ENCODE measurements at places on chromosomes 6 and 20. TPM values are rescaled to one million over a fixed set of nuclear protein-coding genes. Genes with fewer than 3 reads are reported as not detected.

DNA sequence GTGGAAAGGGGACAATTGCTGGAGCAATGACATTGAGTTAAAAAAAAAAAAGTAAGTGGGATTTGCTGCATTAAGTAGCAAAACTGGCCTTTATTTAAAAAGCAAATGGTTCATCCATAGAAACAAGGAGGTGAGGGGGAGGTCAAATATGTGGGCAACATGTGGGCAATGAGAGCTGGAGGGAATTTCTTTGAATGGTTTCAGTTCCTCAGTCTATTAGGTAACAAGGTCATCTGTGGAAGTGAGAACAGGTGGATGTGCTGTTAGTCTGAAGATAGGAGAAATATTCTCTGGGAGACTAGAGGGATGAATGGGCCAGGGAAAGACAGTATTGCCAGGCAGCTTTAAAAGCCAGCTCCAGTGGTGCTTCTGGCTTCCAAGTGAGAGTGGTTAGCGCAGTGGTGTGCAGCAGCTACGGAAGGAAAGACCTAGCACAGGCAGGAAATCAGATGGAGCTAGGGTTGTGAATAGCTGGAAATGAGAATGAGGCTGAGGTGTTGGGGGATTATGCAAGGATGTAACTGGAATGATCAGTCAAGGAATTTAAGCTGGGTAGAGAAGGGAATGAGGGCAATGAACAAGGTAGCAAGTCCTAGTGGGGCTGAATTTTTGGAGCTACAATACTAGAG, 727.6 kb downstream of the PTPRT start:
- DNase-seq, result no peak
- H3K27ac ChIP-seq, result no peak overlapping the region

GRCh38 chr6:160121981-160122380, 366 bp downstream of the SLC22A1 start:
- H3K4me3 ChIP-seq, result no peak overlapping the region
- no peaks in the 10 kb centered on the region for H3K27me3 ChIP-seq
- H3K4me1 ChIP-seq, result no peaks in the 10 kb centered on the region
- H3K27ac ChIP-seq, result no peak overlapping the region
- H3K36me3 ChIP-seq, result peaks cover 14% of the 10 kb centered on the region
- DNase-seq, result no peak

GRCh38 chr6:5215159-5215558, 45.6 kb downstream of the LYRM4 start:
- no peak overlapping the region for H3K27ac ChIP-seq
- DNase-seq, result no peak
- H3K4me1 ChIP-seq, result peaks cover 4% of the 10 kb centered on the region
- no peaks in the 10 kb centered on the region for H3K27me3 ChIP-seq

DNA sequence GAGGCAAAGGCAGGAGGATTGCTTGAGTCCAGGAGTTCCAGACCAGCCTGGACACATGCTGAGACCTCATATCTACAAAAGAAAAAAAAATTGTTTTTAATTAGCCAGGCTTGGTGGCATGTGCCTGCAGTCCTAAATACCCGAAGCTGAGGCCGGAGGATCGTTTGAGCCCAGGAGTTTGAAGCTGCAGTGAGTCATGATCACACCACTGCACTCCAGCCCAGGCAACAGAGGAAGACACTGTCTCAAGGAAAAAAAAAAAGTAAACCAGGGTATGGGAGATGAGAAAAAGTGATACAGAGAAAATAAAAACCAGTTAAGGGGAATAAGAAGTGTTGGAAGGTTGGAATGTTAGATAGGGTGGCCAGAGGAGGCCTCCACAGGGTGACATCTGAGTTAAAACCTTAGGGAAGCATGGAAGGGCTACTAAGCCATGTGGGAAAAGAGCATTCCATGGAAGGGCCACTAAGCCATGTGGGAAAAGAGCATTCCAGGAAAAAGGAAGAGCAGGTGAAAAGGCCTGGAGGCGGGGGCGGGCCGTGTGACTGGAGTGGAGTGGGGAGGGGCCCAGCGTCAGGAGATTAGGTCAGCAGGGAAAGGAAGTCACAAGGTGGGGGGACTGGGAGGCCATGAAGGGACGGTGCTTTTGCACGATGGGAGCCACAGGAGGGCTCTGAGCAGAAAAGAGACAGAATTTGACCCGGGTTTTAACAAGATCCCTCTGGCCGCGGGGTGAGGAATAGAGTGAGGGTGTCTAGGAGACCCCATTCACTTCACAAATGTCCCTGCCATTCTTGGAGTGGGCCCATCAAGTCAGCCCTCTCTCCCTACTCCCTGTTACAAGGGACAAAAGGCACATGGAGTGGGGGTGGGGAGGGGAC, 18.3 kb downstream of the CPNE5 start:
- H3K27ac ChIP-seq, result no peak overlapping the region
- no peak overlapping the region for H3K4me3 ChIP-seq
- H3K27me3 ChIP-seq, result no peaks in the 10 kb centered on the region

Gene PRKN
- total RNA-seq, result 0.33 TPM

GRCh38 chr6:156852147-156852857, 75.1 kb downstream of the ARID1B start:
- no peak overlapping the region for H3K27ac ChIP-seq
- H3K4me1 ChIP-seq, result peaks cover 83% of the 10 kb centered on the region
- H3K27me3 ChIP-seq, result no peaks in the 10 kb centered on the region
- no peaks in the 10 kb centered on the region for H3K36me3 ChIP-seq
- H3K4me3 ChIP-seq, result no peak overlapping the region

Gene RNF182
- not detected for total RNA-seq

Gene HAO1
- total RNA-seq, result not detected

Gene EMILIN3
- not detected for total RNA-seq

GRCh38 chr20:35607003-35607735, 8.5 kb upstream of the SPAG4 start:
- no peak overlapping the region for H3K4me3 ChIP-seq
- no peak for DNase-seq
- H3K27ac ChIP-seq, result no peak overlapping the region
- H3K4me1 ChIP-seq, result no peaks in the 10 kb centered on the region

Gene RHAG
- total RNA-seq, result not detected

Gene RTF2
- 82.9 TPM for total RNA-seq

- H3K4me3 ChIP-seq, result no peak overlapping the region
- H3K27ac ChIP-seq, result no peak overlapping the region
- no peaks in the 10 kb centered on the region for H3K36me3 ChIP-seq
- H3K4me1 ChIP-seq, result peaks cover 31% of the 10 kb centered on the region
Observed at GRCh38 chr6:137487181-137487868, 6.9 kb downstream of the OLIG3 start.

Gene MUC22
- total RNA-seq, result not detected

Data from activated naive CD4-positive, alpha-beta T cell treated with anti-CD3 and anti-CD28 coated beads for 36 hours (primary cell).